ENCODE measurements at places on chromosomes 4 and X. TPM values are rescaled to one million over a fixed set of nuclear protein-coding genes. Genes with fewer than 3 reads are reported as not detected.

GRCh38 chr4:150828159-150828558 is 186.9 kb downstream of the LRBA start:
- no peak for DNase-seq

TRAM1L1 gene
- polyA plus RNA-seq, result 0.88 TPM

RHOXF2 gene
- not detected for polyA plus RNA-seq

DNA sequence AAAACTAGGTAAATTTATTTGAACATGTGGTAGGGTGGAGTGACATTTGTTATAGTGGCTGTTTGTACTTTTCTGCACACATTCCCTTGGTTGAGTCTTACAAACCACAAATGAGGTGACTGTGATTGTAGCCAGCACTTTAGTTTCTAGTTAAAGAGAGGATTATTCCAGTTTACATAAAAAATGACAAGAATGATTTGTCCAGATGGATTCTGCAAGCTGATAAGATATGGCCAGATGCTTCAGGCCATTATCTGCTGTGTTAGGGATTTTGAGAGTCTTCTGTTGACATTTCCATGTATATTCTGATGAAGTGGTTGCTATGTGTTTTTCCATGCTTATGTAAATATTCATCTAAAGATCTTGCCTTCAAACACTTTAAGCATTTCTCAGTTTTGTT is 31.0 kb upstream of the PDE5A start:
- no peak for DNase-seq

DNA sequence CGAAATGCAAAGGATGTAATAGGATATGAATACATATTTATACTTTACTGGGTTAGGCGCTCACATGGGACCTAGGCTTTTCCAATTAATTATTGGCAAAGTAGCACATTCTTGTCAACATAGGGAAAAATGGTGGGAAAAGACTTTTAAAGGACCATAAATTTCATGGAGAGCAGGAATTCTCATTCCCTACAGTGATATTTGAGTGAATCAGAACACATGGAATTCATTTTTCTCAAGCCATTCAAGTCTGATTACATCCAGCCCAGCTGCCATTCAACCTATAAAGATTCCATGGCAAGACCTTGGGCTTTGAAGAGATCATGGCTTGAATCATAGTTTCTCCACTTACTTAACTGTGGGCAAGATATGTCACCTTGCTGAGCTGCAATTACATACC is 150.4 kb downstream of the SOWAHB start:
- DNase-seq, result no peak

DNA sequence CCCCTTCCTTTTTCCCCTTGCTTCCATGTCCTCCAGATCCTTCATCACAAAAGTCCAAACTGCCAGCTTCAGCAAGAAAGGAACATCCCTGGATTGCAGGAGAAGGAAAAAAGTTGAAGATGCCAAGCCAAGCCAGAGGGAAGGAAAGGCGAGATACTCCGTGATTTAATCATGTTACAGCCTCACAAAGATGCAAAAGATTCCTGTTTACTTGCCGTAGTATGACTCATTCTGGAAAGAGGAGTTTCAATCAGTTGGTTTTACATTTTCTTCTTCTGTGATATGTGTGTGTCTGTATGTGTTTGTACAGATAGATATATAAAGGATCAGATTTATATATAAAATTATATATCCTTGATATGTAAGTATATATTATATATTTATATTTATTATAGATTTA is 69.3 kb downstream of the BTC start:
- DNase-seq, result peak; percentile 9

- no peak for DNase-seq
Measured at GRCh38 chr4:8266508-8266907, 3.0 kb upstream of the HTRA3 start.

Data from mammary epithelial cell (primary cell).